ENCODE measurements at places on chromosomes 2 and 18. TPM values are rescaled to one million over a fixed set of nuclear protein-coding genes. Genes with fewer than 3 reads are reported as not detected.

GRCh38 chr18:35637227-35637626 is 55.7 kb downstream of the GALNT1 start:
- no peak for DNase-seq

DNA sequence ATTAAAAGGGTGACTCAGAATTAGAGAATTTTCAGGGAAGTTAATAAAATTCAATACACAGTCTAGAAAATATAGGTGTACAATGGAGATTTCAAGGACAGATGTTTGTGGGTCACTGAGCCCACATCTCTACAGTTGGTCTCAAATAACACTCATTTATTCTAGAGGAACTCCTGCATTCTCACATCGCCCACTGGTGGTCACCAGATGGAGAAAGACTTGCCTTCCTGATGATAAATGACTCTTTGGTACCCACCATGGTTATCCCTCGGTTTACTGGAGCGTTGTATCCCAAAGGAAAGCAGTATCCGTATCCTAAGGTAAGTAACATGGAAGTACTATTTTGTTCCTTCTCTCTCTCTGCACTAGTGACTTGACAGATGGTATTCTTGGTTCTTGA is 1297.1 kb downstream of the DPP10 start:
- no peak for DNase-seq

- no peak for DNase-seq
Observed at GRCh38 chr2:241686324-241686649, 328 bp downstream of the DTYMK start.

SERPINB13 gene
- total RNA-seq: not detected

GALNT13 gene
- total RNA-seq: 5.8 TPM

GATA6 gene
- total RNA-seq: 32.2 TPM

Measured in upper lobe of right lung (tissue), 1 donor.